Retina (tissue), 1 donor: ENCODE measurements at places on chromosomes 1 and 21.

DNA sequence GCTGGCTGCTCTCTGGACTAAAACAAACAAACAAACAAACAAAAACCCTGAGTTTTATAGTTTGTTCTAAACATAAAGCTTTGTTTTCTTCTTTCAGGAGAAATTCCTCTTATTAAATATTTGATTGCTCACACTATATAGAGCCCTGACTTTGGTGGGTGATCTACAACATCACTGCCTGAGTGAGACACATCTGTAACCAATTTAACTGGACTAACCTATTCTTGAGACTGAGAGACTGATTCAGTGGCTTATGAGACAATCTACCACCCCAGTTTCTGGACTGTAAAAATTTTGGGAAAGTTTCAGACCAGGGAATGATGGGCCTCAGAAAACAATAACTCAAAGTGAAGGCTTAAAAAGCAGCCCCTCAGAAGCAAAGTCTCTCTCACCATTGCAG is 537.0 kb downstream of the NEGR1 start:
- no peak for DNase-seq

DNA sequence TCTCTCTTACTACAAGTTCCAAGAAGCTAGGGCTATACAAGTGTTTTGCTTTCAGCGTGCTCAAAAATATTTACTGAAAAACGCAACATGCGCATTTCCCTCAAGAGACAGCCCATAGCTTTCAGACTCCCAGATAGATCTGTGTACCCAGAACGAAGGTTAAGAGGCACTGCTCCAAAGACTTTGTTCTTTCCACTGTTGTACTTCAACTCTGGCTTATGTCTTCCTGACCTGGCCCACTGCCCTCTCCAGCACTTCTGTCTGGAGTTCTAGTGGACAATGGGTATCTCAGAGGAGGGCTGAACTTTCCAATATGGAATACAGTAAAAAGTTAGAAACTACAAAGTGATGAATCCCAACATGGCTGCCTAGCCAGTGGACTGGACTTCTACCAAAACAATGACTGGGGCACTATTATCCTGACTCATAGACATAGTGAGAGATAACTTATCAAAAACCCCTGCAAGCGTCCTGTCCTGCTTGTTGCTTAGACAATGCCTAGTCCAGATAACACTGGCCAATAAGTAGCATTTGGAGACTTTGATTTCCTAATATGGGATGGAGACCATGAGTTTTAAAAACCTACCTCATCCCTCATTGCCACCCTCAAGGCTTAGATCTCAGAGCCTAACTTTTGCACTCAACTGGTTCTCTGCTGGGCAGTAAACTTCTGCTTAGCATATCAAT is 8.8 kb upstream of the ADAR start:
- no peak for DNase-seq

DNA sequence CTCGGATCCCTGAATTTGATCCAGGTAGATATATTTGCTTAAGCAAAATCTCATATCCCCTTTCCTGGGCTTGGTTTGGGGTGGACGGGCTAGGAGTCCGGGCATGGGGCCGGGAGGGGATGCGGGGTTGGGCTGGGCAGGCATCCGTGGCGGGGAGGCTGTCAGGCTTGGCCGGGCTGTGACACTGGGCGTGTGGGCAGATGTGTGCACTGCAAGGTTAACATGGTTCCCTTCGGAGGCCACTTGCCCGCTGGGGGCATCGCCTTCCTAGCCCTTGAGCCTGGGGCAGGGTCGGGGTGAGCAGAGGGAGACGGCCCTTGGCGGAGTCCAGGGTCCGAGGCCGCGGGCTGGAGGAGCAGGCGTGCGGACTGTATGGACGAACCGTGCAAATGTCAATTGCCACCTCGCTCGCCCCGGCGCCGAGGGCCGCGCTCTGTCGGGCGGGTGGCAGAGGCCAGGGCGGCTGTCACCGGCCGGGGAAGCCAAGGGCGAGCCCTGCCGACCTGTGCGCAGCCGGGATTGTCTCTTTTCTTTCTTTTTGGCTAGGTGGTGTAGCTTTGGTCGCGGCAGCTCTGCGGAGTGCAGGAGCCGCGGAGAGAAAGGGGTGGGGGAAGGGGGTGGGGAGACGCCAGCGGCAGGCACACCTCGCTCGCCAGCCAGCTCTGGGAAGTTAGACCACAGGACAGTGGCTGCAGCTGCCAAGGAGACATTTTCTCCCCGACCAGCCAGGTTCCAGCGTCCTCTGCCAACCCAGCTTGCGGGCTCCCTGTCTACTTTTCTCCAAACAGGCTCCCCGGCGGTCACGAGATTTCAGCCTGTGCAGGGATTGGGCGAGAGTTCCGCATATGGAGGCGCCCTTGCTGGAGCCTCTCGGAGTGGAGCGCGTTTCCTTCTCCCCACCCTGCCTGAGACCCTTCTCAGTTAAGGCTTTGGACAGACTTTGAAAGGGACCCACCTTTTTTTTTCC is 1.3 kb downstream of the RCOR3 start:
- peak; percentile 80 for DNase-seq

- DNase-seq, result no peak
Observed at GRCh38 chr1:203126151-203126865, 1.2 kb upstream of the ADORA1 start.

DNA sequence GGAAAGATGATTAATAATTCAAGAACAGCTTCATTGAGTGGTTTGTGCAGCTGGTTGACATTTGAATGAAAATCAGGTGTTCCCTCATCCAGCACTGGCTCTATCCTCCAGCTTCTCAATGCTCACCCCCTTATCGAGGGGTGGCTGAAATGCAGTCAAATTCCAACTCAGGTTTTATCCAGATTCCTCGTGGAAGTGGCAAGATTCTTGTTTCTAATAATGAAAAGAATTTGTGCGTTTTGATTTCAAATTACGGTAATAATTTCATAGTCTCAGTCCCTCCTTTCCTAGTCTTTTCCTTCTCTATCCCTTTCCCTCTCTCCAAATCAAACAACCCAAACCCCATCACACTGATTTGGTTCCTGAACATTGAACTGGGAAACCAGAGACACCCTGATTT is 3.1 kb downstream of the CNIH3 start:
- peak; percentile 34 for DNase-seq

- peak; percentile 61 for DNase-seq
Observed at GRCh38 chr1:35886577-35887431, 3.8 kb downstream of the AGO1 start.

GRCh38 chr1:66357478-66358197 is 176.3 kb upstream of the SGIP1 start:
- DNase-seq, result no peak

- no peak for DNase-seq
Observed at GRCh38 chr1:215502081-215502480, 65.0 kb upstream of the KCTD3 start.

- DNase-seq, result no peak
Observed at GRCh38 chr1:223208164-223209076, 65.4 kb upstream of the TLR5 start.

- DNase-seq, result no peak
Observed at GRCh38 chr1:107843989-107844388, 121.0 kb downstream of the VAV3 start.

GRCh38 chr21:14550135-14550534 is 4.0 kb upstream of the SAMSN1 start:
- no peak for DNase-seq
